ENCODE measurements at places on chromosomes 2 and 18.

DNA sequence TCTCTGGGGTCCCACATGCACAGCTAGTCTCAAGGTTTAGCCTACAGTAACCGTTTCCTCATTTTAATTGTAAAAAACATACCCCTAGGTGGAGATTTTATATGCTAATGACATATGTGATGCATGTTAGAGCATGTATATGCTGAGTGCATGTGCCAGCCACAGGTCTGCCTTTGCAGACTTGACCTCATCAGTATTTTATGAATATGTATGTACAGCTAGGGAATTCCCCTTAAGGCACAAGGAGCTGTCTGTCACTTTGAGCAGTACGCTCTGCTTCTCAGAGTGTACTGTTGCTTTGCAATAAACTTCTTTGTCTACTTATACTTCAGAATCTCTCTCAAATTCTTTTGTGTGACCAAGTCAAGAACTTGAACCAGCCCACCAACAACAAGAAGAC, 131.2 kb upstream of the ERBB4 start:
- no peak for DNase-seq

DNA sequence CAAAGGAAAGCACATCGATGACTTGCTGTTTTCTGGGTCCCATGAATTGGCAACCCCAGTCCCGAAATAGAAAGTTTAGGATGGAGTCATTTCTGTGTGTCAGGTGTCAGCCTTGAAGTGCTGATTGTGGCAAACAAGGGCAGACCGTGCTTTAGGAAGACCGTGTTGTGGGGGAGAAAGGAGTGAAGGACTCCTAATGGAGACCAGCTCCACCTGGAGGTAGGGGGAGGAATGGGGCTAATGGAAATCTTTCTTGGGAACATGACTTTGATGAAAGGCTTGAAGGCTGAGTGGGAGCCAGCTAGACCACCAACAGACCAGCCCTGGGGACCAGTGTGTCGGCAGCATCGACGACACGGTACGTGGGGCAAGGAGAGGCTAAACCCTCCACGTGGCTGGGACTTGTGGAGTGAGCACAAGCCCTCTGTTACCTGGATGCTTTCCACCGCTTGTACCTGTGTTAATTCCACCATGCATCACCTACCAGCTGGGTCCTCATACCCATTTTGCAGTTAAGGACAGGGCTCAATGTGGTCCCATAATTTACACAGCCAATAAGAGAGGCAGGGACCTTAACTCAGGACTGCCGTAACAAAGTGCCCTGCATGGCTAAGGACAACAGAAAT, 104.2 kb downstream of the SH3BP4 start:
- DNase-seq: peak; percentile 59

DNA sequence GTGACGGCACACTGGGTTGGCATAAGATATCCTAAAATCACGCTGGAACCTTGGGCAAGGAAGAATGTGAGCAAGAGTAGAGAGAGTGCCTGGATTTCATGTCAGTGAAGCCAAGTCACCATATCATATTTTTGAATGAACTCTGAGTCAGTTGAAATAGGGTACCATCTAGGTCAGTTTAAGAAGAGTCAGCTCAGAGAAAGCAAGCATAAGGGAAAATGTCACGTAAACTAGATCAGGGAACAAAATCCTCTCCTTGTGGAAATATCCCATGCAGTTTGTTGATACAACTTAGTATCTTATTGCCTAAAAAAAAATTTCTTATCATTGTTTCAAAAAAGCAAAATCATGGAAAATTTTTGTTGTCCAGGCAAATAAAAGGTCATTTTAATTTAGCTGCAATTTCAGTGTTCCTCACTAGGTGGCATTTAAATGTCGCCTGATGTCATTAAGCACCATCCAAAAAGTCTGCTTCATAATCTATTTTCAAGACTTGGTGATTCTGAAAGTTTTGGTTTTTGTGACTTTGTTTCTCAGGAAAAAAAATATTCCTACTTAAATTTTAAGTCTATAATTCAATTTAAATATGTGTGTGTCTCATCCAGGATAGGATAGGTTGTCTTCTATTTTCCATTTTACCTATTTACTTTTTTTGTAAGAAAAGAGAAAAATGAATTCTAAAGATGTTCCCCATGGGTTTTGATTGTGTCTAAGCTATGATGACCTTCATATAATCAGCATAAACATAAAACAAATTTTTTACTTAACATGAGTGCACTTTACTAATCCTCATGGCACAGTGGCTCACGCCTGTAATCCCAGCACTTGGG, 19.6 kb downstream of the RSAD2 start:
- DNase-seq: no peak

DNA sequence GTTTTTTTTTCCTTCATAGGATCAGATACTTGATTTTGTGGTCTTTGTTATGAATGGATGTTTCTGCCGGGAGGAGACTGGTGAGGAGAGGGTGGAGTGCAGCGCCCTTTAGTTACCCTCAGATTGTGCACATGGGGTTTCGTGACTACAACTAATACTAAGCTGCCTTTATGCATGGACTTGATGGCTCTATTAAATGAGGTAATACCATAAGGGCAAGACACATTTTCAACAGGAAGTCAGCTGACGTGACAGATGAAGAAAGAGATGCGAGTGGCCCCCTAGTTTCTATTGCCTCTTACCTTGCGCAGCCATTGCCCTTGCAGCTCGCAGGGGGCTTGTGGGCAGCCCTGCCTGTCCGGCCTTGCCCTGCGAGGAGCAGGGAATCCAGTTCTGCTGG, 24.4 kb downstream of the ZNF407 start:
- DNase-seq: no peak

GRCh38 chr18:58221060-58221725, 177.2 kb downstream of the NEDD4L start:
- peak; percentile 79 for DNase-seq

GRCh38 chr2:216490061-216490460, 8.6 kb upstream of the RPL37A start:
- no peak for DNase-seq

DNA sequence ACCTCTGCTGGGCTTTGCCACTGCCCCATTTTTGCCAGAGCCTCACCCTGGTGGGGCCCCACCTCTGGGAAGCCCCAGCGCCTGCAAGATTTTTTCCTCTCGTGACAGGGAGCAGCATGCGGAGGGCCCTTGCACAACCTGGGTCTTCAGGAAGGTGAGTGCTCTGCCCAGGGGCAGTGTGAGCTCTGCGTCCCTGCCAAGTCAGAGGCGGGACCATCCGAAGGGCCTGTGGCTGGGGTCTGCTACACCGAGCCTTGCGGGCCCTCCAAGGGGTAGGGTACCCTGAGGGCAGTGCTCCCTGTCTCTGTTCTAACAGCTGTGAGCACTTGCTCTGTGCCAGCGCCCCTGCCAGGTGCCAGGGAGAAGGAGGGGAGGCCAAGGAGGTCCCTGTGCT, 5.8 kb upstream of the ODC1 start:
- no peak for DNase-seq

DNA sequence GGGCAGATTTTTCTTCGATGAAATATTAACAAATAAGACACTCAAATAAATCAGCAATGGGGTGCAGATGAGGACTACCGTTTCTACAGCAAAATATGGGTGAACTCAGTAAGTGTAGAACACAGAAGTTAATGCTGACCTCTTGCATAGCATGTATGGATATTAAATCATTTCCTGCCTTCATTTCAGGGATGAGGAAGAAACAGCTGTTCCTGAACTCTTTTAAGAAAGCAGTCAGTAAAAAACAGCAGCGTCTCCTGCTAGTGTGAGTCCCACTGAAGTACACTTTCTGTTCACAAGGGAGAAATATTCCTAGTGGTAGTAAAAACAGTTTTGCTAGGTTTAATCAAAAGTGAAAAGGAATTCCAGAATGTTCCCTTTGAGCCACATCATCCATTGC, 379.0 kb downstream of the ZEB2 start:
- no peak for DNase-seq

DNA sequence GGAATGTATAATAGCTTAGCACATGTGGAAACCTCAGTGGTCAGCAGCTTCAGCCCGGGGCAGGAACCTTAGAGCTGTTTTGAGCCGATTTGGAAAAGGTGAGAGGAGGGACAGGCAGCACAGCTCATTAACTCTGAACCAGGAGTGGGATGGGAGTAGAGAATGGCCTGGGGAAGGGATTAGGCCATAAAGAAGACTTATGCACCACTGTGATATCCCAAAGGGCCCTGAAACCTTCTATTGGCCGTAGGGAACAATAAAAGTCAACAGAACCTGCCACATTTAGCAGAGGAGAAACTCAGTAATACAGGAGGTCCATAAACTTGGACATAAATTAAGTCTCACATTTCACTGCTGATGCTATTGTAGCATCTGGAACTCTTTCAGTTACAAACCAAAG, 124.2 kb upstream of the REV1 start:
- no peak for DNase-seq

DNA sequence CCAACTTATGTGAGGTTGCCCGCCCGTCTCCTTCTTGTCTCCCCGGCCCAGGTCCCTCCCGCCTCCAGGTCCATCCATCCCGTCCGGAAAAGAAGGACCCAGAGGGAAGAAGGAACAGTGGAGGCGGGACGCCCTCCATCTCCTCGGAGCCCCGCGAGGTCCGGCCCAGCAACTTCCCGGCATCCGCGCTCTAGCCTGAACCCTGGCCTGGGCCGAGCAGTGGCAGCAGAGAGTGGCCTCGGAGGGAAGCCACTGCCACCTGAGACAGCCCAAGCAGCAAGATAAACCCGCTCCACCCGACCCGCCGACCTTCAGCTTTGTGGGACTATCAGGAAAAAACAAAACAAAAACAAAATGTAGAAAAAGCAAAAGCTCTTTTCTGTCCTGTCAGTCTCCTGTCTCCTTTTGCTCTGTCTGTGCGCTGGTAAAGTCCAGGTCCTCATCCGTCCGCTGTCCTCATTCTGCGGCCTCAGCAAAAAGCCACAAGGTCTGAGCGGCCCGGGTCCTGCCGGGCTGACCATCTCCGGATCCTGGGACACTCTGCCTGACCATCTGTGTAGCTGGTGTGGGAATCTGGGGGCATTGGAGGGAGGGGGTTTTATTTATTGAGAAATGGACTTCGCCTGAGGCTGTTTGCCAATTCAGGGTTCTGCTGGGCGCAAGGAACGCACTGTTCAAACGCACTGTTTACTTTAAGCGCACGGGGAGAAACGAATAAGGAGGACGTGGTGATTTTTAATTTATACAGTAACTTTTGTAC, 3.1 kb downstream of the DLX1 start:
- peak; percentile 49 for DNase-seq

DNA sequence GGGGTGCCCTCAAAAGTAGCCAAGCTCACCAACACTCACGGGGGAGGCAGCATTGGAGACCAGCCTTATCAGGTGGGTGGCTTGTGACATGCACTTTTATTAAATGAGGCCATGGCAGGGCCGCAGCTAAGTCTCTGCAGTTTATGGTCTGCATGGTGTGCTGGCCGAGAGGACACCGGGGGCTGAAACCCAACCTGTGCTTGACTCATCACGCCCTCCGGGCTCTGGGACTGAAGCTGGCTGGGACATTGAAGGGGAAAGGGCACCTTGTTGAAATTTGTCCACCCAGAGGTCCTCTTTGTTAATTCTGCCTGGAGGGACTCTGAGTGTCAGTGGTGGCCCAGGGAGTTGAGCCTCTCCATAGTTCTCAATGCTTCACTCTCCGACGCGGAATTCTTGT, 17.7 kb upstream of the NTSR2 start:
- no peak for DNase-seq

Measured in H9 (cell line).